Regular cardiac myocyte (primary cell): ENCODE measurements at places on chromosomes 11 and 22. TPM values are rescaled to one million over a fixed set of nuclear protein-coding genes. Genes with fewer than 3 reads are reported as not detected.

The CBX6 gene
- 42.0 and 60.4 TPM in 2 replicates for total RNA-seq

The APOL4 gene
- 0.38 and 1.4 TPM in 2 replicates for total RNA-seq

The KLHDC7B gene
- total RNA-seq, result under 0.01 TPM in 2 replicates

The SYCE3 gene
- total RNA-seq, result not detected in 2 replicates

The FIBIN gene
- 2.3 and 7.0 TPM in 2 replicates for total RNA-seq
